ENCODE measurements at places on chromosomes 2 and 18.

DNA sequence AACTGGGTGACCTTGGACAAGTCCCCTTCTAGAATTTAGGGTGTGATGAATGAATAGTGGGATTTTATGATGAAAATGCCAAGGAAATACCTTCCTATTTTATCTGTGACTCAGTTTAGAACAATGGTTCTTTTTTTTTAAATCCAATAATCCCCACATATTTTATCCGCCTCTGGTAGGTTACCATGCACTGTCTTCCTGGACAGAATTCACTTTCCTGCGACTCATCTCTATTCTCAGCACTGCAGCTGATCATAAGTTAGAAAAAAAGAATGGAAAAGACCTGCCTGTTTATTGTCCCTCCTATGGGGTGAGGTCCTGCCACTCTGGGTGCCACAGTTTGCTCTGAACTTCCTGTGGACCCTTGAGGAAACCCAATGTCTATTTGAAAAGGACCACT is 73.1 kb downstream of the IRS1 start:
- DNase-seq, result no peak

- DNase-seq, result no peak
Measured at GRCh38 chr2:122480501-122481243, 725.2 kb downstream of the TSN start.

- no peak for DNase-seq
Measured at GRCh38 chr2:233934524-233934923, 17.4 kb downstream of the TRPM8 start.

DNA sequence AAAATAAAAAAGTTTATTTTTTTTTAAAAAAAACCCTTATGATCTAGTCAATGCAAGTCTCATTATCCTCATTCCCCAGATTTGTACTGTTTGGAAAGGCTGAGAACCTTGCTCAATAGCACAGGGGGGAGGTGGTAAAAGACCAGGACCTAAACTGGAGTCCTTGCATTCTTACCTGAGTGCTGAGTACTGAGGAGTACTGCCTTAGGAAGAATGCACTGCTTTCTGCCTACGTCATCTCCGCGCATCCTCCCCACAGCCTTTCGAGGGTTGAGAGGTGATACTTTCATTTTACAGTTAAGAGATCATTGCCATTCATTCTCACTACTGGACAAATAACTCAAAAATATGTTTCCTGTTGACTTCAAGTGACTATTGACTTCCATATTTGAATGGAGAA is 73.8 kb downstream of the MAP3K20 start:
- DNase-seq, result no peak

DNA sequence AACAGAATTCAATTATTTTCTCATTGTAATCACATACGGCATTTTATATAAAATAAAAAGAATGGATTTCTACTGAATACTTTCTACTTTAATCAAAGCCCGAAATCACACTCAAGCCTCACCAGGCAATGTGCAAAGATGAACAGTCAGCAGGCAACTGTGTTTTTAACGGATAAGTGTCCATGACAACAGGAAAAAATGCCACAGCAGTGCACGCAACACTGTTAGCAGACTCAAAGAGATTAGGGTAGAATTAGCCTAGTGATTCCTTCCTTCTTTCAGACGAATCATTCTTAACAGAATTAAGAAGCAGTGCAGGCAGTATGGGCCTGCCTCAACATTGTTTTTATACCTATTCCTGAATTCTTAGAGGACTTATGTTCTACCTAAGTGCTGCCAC is 135.6 kb downstream of the CDH2 start:
- no peak for DNase-seq

DNA sequence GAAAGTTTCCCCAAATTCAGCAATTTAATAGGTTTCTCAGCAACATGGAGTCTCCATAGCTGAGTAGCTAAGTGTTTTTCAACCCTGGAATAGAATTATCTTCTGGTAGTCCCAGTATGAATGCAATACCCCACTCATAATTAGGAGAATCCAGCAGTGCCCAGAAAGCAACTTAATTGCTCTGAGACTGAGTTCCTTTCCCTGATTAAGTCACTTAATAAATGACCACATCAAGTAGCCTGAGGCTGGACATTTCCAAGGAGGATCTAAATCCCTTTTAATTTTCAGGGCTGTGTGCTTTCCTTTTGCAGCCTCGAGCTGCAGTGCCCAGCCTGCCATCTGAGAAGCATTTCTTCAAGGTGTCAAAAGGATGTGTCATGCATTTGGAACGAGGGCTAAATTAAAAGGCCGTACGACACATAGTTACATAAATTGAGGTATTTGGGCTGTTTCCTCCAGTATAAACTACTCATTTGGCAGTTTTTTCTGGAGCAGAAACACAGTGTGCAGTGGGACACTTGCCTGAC is 17.7 kb upstream of the SIX2 start:
- no peak for DNase-seq

DNA sequence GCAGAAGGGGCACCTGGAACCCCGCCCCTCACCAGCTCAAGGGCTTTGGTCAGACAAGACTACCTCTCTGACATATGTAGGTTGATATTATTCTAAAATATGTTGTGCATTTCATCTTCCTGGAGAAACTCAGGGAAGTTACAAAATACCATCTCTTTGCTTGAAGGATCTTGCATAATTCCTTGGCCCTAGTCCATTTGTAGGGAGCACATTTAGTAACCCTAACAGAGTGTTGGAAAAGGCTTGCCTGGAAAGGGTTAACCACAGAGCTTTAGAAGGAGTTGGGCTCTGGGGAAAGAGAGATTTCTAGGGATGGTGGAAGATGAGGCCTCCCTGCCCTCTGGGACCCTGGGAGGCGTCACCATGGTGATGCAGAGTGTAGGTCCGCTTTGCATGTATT is 143.0 kb upstream of the SLC1A4 start:
- no peak for DNase-seq

DNA sequence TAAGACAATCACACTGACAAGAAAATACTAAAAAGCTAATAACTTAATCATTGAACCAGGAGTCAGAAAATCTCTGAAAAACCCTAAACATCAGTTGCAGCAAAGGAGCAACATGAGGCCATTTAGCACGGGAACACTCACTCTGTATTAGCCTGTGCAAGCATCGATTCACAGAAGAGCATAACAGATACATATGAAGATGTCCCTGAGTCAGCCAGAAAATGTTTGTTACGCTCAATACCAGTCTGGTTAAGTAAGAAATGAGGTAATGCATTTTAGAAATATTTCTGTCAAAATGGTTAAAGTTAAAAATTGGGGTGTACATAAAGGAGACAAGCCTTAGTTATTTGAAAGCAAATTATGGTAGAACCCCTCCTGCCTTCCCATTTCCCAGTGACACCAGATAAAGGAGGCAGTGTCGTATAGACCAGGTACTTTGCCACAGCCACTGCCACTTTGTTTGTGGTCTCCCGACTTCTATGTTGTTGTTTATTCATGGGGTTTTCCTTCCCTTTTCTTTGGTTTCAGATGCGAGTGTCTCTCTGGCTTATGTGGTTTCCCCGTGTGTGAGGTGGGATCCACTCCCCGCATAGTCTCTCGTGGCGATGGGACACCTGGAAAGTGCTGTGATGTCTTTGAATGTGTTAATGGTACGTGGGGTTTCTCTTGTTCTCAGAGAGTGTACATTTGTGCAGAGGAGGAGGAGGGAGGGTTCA is 108.6 kb downstream of the CRIM1 start:
- no peak for DNase-seq

GRCh38 chr2:30705711-30706533 is 101.3 kb downstream of the CAPN13 start:
- no peak for DNase-seq

- no peak for DNase-seq
Measured at GRCh38 chr2:163662141-163662780, 73.5 kb downstream of the FIGN start.

GRCh38 chr2:43100362-43100882 is 126.0 kb downstream of the ZFP36L2 start:
- DNase-seq, result no peak

- DNase-seq, result no peak
Measured at GRCh38 chr2:28155086-28155485, 237.6 kb upstream of the FOSL2 start.

DNA sequence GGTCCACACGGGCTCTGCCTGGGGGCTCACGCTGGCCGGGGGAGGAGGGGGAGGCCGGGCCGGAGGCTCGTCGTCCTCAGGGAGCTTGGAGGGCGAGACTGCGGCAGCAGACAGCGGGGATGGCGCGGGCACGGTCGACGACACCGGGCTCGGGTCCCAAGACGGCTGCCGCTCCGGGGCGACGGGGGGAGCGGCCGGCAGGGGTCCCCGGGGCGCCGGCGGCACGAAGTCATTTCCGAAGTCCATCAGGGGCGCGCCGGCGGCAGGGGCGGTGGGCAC is 491 bp downstream of the RTN4 start:
- DNase-seq, result no peak

GRCh38 chr2:186648130-186648529 is 45.7 kb upstream of the FAM171B start:
- no peak for DNase-seq

GRCh38 chr2:62485761-62486438 is 20.1 kb downstream of the TMEM17 start:
- DNase-seq, result no peak

DNA sequence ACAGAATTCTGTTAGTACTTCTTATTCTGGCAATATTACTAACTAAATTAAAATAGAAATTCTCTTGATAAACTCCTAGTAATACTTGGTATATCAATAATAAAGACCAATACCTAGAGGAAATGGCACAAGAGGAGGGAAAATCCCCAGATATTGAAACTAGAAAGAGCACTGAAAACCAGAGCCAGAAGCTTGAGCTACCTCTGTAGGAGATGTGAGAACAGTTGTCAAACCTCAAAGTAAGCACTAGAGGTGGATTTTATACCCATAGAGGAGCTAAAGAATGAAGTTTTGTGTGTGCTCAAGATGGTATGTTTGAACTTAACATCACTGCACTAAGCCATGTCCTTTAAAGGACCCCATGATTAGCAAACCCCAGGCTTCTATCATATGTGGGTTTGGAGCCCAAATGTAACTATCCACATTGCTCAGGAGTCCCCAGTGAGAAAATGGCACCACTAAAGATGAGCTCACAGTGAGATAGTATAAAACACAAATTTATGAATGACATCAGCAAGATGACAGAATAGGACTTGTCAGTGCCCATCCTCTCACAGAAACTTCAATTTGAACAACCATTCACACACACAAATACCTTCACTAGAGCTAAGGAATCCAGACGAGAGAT is 122.1 kb downstream of the PKP4 start:
- no peak for DNase-seq

GRCh38 chr2:2645162-2645855 is 314.2 kb upstream of the MYT1L start:
- DNase-seq, result no peak

DNA sequence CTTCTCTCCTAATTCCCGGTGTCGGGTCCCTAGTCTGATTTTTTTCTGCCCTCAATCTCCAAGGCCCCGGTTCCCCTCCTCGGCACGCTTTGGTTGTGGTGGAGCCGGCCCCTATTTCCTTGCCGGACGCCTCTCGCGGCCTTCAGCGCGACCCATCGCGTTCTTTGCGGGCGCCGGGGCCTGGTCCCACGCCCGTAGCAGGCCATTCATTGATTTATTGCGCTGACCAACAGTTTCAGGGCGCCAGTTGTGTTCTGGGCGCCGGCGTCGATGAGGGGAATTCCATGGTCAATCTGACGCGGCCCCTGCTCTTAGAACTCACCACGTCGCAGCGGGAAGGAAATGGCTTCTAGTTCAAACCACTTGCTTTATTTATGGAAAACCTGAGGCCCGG is 396 bp downstream of the CNOT9 start:
- DNase-seq, result no peak

GRCh38 chr2:63484481-63484880 is 103.8 kb downstream of the WDPCP start:
- DNase-seq, result no peak

DNA sequence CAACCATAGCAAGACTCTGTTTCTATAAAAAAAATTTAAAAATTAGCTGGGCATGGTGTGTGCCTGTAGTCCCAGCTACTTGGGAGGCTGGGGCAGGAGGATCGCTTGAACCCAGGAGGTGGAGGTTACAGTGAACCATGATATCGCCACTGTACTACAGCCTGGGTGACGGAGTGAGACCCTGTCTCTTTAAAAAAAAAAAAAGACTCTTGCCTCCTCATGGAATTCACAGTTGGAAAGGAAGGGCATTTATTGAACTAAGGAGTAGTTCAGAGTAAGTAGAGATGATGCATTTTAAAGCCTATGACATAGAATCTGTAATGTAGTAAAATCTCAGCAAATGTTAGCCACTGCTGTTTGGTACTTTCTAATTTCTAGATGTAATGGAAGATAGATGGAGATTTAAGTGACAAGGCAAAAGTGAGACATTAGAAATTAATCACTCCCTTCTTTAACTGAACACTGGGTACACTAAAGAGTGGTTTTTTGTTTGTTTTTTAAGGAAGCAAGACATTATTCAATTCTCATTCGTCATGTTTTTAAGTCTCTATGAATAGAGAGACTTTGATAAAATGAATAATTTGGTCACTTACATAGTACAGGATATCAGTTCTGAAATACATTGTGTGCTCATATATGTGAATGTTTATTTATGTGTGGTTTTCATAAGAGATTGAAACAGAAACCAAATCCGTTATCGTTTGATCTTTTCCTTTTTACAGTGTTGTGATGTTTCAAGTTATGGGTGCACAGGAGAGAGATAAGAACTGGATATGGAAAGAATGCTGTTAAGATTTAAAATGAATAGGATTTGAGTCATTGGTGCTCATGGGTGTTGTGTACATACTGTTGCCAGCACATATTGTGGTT is 186.1 kb upstream of the STON1 start:
- DNase-seq, result no peak

DNA sequence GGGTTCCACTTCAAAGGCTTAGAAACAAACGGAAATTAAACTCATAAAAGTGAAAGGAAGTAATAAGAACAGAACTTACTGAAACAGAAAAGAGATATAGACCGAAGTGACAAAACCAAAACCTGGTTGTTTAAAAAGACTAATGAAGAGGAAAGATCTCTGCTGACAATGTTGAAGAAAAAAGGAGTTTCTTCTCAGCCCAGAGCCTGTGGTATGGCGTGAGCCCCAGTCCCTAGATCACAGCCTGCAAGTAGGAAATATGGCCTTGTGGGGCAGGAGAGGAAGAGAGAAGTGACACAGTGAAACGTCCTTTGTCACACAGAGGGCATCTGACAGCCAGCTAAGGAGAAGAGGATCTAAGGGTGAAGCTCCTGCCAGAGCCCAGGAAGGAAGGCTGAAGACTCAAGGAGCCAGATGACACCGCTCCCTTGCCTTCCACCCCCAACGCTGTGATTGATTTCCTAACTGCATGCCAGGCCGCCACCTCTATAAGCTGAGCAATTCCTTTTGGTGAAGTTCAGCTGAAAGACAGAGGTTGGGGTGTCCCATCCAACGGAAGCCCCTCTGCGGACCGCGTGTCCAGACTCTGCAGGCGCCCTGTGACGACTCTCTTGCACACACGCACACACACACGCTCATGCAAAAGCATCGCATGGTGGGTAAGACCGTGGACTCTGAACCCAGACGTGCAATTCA is 141.1 kb downstream of the HDAC4 start:
- DNase-seq, result no peak

- DNase-seq, result no peak
Measured at GRCh38 chr18:44880170-44880569, 199.5 kb downstream of the SETBP1 start.

DNA sequence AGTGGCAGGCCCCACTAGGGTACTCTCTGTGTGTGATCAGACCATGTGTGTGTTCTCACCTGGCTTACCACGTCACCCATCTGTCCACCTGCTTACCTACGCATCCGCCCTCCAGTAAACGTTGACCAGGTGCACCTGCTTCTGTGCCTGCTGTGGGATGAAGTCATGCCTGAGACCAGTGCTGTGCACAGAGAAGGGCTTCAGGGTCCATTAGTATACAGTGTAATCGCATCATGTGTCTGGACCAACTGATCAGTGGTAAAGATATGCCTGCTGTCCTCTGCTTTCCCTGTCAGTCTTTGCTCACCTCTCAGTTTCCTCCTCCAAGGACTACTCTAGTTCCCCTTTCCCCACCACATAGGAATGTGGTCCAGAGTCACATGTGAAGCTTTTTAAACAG is 109.3 kb downstream of the FHOD3 start:
- DNase-seq, result no peak
